NK-92 treated with Interleukin-12 subunit alpha and Interleukin-12 subunit beta, amount 100 ng/mL, for 24 hours (cell line): ENCODE measurements at places on chromosomes 3 and 15.

DNA sequence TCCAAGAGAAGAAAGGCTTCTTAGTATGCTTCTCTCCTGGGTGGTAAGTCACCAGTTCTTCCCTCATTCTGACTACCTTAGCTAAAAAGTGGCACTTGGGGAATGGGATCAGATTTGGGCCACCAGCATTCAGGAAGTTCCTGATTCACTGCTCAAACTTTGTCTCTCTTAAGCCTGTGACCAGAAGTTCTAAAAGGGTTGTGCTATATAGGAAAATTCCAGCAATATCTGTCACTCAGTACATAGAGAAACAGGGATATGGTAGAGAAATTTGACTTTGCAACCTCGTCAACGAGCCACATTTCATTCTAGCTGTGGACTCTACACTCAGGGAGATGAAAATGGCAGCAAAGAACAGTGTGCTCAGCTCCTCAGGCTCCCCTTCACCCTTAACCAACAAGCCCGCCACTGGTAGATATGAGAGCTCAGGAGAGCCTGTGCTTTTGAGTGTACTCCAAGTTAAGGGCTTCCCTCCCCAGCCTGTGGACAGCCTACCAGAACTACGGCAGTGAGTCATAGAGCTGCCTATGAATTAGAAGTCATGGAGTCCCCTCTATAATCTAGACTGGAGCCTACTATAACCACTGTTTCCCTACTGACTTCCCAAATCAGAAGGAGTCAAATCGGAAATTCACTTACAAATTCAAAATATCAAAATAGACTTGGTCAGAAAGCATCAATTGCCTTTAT is 52.6 kb upstream of the MYO5C start:
- no peak for DNase-seq

DNA sequence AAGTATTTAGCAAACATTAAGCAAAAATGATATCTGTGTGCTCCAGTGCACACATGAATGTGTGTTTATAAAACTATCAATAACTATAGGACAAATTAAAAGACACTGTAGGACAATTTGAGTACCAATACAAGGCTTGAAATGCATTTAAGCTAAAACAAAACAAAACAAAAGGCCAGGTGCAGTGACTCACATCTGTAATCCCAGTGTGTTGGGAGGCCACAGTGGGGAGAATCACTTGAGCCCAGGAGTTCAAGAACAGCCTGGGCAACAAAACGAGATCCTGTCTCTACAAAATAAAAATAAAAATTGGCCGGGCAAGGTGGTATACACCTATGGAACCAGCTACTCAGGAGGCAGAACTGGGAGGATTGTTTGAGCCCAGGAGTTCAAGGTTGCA is 50.7 kb downstream of the CSNK1G1 start:
- no peak for DNase-seq

- DNase-seq, result no peak
These were observed 151.4 kb upstream of the BCL6 start for GRCh38 chr3:187896646-187897045.

GRCh38 chr3:37457378-37458065 is 283.1 kb upstream of the LRRFIP2 start:
- DNase-seq, result no peak

- no peak for DNase-seq
These were observed 42.5 kb downstream of the CHCHD6 start for GRCh38 chr3:126746395-126747177.

- DNase-seq, result no peak
These were observed 270.0 kb downstream of the GOLGA6L6 start for GRCh38 chr15:20271647-20272046.

DNA sequence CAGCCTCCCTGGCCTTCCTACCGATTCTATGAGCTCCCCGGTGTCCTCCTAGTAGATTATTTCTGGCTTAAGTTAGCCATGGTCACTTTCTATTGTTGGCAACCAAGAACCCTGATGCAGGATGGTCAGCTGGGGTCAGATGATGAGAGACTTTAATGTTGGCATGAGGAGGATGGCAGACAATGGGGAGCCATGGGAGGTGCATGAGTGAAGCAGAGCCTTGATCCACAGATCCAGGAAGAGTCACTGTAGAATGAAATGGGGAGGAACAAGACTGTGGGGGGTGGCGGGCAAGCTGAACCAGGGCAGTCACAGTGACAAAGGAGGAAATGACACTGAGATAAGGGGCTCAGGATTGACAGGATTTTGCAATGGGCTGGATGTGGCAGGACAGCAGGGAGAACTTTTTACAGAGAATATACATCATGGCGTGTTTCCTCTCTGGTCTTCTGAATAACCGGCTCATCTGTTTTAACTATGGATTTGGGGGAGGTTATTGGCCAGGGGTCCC is 60.9 kb downstream of the RPLP1 start:
- no peak for DNase-seq

GRCh38 chr3:122700193-122700592 is 19.6 kb downstream of the PARP14 start:
- no peak for DNase-seq

GRCh38 chr15:74364936-74365597 is 2.4 kb downstream of the CYP11A1 start:
- DNase-seq, result no peak

DNA sequence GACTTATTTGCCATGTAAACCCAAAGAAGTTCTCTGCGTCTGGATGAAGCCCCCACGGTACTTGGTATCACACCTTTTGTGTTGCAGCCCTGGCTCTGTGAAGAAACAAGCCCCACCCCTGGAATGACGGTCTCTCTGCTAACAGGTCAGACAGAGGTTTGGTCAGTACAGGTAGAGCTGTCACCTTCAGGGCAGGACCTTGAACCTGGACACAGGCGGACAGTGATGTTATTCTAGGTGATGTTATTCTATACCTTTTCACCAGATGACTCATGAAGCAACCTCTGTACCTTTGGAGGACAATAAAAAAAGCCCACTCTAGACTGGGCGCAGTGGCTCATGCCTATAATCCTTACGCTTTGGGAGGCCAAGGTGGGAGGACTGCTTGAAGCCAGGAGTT is 11.0 kb upstream of the GMPPB start:
- DNase-seq, result no peak

DNA sequence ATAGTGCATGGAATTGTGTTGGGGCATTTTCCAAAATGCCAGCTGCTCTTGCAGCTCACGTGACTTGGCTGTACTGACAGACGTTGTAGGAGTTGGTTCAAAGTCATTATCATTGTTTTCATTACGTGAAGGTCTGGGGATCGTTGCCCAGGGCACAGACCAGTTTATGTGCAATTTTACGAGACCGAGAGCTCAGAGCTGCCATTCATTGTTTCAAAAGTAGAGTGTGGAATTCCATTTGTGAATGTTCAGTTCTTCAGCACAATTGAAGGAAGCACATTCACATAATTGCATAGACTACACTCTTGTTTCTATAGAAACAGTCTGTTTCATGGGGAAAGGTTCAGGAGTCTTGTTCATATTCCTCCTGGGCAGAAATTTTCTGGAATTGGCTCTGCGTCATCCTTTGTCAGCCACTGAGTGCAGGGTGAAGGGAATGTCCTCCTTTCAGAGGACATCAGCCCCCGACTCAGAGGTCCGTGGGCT is 54.5 kb downstream of the GABRG3 start:
- DNase-seq, result no peak

- no peak for DNase-seq
These were observed 941 bp upstream of the SH3BP5 start for GRCh38 chr3:15333099-15333955.

DNA sequence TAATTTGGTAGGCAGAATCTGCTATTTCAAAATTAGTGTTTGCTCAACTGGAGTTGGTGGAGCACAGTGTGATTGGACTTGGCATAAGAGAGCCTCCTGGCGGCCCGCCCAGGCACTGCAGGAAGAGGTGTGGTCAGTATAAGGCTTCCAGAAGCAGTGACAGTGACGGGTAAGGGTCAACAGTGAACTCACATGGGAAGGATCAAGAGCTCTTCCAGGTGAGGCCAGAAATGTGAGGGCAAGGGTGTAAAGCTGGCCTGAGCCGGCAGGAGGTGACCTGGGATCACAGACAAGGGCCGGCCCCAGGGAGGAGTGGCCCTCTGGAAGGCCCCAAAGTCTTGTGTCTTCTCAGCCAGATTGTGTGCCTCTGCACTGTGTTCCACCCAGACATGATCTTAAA is 93.2 kb upstream of the RNF7 start:
- DNase-seq, result peak; percentile 47

- no peak for DNase-seq
These were observed 63.9 kb downstream of the ST8SIA2 start for GRCh38 chr15:92457471-92458041.

DNA sequence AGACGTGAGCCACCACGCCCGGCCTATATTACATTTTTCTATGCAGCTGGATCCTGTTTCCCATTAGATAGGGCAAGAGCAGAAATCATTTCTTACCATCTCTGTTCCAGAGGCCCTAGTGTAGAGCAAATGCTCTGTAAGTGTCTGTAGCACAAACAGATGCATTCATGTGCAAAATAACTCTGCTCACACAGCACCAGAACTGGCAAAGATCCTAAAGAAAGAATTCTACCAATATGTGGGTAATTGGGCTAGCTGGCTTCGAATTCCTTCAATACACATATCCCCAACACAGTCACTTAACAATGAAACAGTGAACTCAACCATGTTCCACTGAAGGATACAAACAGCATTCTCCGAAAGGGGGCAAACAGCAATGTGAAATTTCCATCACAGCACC is 32.7 kb upstream of the DCUN1D1 start:
- DNase-seq, result no peak
